ENCODE measurements at places on chromosomes 2 and 18. TPM values are rescaled to one million over a fixed set of nuclear protein-coding genes. Genes with fewer than 3 reads are reported as not detected.

GRCh38 chr18:27661320-27662018, 476.4 kb upstream of the CHST9 start:
- no peak for DNase-seq

DNA sequence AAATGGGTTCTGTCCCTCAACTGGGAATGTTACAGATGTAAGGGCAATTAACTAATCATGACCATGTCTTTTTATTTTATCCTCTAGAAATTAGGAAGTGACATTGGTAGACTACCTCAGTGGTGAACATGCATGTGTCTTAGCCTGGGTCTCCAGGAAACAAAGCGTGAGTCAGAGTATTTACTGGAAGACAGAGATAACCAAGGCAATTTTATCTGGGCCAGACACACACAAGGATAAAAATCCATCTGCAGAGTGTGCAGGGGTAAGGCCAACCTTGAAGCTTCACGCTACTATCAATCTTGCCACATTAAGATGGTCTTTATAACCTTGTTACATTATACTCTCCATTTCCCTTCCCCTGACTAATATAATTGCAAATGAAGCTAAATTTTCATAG, 487.5 kb downstream of the SUCLG1 start:
- DNase-seq: no peak

Gene GCA
- total RNA-seq: 45.1 TPM

- no peak for DNase-seq
Observed at GRCh38 chr2:172698041-172698863, 37.4 kb upstream of the RAPGEF4 start.

Data from ascending aorta (tissue), 2 donors.